Posterior vena cava (tissue), 2 donors: ENCODE measurements at places on chromosomes 7 and 10.
A peak's percentile ranks its signal among the peaks of the same experiment; 100 is the strongest.

- DNase-seq = no peak
These were observed 131.3 kb upstream of the ZEB1 start for GRCh38 chr10:31187607-31188210.

DNA sequence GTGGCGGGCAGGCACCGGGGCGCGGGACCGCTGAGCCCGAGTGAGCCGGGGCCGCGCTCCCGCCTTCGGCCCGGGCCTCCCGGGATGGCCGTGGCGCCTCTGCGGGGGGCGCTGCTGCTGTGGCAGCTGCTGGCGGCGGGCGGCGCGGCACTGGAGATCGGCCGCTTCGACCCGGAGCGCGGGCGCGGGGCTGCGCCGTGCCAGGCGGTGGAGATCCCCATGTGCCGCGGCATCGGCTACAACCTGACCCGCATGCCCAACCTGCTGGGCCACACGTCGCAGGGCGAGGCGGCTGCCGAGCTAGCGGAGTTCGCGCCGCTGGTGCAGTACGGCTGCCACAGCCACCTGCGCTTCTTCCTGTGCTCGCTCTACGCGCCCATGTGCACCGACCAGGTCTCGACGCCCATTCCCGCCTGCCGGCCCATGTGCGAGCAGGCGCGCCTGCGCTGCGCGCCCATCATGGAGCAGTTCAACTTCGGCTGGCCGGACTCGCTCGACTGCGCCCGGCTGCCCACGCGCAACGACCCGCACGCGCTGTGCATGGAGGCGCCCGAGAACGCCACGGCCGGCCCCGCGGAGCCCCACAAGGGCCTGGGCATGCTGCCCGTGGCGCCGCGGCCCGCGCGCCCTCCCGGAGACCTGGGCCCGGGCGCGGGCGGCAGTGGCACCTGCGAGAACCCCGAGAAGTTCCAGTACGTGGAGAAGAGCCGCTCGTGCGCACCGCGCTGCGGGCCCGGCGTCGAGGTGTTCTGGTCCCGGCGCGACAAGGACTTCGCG lies 534 bp downstream of the FZD9 start:
- no peak for DNase-seq

- peak; percentile 80 for DNase-seq
These were observed 42.4 kb downstream of the TBATA start for GRCh38 chr10:70742537-70743429.

- peak; percentile 67 for DNase-seq
These were observed 93.1 kb upstream of the IKZF1 start for GRCh38 chr7:50211130-50212015.

DNA sequence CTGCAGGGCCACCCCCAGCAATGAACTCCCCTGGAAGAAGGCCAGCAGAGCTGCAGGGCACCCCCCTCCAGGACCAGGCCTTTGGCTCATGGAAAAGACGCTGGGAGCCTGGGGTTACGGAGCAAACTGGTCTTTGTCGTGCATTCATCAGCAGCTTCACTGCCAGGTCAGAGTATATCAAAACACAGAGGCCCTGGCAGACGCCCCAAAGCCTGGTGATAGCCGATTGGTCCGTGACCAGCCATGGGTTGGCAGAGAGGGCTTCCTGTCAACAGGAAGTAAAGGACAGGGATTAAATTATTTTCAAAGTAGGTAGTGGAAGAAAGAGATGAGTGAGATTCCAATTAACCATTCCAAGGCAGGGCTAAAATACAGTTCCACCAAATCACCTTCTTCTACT lies 9.0 kb downstream of the PRKAG2 start:
- DNase-seq = peak; percentile 81

GRCh38 chr7:152395112-152395511 lies 40.7 kb downstream of the KMT2C start:
- DNase-seq = no peak

- DNase-seq = no peak
These were observed 29.3 kb downstream of the ASNS start for GRCh38 chr7:97842772-97843345.

GRCh38 chr10:100897976-100898375 lies 14.8 kb upstream of the SLF2 start:
- no peak for DNase-seq

GRCh38 chr10:45106236-45106856 lies 105.6 kb downstream of the ZNF22 start:
- DNase-seq = no peak

DNA sequence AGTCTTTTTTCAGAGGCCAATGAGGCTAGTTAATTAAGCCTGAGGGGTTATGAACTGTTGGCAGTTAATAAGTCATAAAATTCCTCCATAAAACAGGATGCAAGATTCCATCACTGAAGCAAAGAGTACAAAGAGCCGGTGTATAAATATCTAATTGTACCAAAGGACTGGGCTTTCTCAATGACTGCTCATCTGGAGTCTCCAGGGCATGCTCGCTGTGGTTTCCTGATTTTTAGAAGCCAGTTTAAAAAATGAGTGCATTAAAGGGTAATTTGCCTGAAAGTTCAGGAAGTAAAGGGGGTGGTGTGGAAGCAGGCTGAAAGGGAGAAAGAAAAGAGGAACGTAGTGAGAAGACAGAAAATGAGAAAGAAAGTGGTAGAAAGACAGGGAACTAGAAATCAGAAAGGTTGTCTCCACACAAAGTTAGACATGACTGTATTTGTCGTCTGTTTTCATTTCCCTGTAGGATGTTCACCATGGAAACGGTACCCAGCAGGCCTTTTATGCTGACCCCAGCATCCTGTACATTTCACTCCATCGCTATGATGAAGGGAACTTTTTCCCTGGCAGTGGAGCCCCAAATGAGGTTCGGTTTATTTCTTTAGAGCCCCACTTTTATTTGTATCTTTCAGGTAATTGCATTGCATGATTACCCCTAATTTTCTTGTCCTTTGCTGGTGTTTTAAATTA lies 282.3 kb downstream of the TWIST1 start:
- no peak for DNase-seq

DNA sequence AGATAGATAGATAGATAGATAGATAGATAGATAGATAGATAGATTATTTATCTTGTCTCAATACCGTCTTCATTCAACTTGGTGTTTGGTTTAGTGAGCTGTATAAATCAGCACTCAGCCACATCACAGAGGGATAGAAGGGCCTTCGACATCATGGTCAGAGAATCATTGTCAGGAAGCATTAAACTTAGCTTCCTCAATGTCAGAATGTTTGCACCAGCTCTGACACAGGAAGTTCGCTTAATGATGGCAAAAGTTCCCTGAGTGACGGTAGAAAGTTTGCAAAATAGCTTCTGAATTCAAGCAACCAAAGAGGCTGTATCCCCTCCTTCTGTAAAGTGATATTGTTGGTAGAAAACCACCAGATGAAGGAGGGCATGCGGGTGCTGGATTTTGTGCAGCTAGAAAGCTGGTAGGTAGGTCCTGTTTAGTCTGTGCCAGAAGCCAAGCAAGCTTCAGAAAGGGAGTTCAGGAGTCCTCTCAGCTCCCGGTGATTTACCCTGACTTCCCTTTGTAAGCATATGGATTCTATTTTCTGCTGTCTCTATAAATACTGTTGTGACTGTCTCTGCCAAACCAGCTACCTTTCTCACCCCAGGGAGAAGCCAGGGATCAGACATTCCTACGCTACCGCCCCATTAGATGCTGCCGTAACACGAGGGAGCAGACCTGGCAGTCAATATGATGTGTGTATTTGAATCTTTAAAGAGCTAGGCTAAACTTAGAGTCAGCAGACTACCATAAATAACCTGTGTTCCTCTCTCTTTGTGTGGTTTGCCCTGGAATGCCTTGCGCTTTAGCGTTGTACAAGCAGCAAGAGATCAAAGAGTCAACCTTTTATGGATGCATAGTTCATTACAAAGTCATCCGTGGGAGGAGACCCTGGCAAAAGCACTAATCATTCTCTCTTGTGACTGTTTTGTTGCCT lies 200.5 kb upstream of the KIAA1217 start:
- no peak for DNase-seq
